HS-5 (cell line): ENCODE measurements at places on chromosomes 12 and 14.

- no peak for DNase-seq
Measured at GRCh38 chr12:11108862-11109261, 16.7 kb upstream of the TAS2R43 start.

GRCh38 chr12:90280564-90281058 lies 572.0 kb upstream of the ATP2B1 start:
- DNase-seq, result no peak

DNA sequence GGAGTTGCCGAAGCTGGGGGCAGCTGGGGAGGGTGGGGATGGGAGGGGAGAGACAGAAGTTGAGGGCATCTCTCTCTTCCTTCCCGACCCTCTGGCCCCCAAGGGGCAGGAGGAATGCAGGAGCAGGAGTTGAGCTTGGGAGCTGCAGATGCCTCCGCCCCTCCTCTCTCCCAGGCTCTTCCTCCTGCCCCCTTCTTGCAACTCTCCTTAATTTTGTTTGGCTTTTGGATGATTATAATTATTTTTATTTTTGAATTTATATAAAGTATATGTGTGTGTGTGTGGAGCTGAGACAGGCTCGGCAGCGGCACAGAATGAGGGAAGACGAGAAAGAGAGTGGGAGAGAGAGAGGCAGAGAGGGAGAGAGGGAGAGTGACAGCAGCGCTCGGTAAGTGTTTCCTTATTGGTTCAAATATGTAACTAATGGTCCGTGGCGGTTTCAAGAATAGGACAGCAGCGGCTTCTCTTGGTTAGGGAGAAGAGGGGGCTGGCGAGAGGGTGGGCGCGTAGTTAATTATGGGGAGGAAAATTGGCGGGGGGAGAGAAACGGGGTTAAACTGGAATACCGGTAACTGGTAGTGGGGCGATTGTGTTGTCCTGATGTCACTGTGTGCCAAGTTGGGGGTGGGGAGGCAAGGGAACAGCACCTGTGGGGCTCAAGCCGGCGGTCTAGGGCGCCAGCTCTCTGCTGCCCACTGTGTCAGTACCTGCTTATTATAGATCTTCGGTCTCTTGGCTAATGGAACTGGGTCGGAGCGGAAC lies 8.4 kb downstream of the HOXC8 start:
- DNase-seq, result no peak

DNA sequence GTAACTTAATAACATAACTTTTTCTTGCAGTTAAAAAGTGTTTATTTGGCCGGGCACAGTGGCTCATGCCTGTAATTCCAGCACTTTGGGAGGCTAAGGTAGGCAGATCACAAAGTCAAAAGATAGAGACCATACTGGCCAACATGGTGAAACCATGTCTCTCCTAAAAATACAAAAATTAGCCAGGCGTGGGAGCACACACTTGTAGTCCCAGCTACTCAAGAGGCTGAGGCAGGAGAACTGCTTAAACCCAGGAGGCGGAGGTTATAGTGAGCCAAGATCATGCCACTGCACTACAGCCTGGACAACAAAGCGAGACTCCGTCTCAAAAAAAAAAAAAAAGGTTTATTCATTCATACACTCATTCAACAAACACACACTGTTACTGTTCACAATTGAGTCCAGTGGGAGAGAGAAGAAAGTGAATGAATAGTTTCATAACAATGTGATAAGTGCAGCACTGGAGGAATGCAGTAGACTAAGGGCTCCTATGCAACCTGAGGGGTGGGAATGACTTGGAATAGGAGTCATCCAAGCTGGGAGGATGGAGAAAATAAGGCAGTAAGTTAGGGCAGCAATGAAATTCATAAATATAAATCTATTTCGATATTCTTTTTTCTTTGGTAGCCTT lies 19.8 kb downstream of the DAD1 start:
- no peak for DNase-seq

DNA sequence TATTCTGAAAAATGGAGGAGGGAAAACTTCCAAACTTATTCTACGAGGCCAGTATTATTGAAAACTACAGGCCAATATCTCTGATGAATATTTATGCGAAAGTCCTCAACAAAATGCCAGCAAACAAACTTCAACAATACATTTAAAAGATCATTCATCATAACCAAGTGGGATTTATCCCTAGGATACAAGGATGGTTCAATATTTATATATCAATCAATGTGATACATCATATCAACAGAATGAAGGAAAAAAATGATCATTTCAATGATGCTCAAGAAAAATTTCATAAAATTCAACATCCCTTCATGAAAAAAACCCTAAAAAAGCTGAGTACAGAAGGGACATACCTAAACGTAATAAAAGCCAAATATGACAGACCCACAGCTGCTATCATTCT lies 45.9 kb upstream of the LMNTD1 start:
- no peak for DNase-seq

- no peak for DNase-seq
Measured at GRCh38 chr12:125919856-125920470, 854.7 kb downstream of the AACS start.

- no peak for DNase-seq
Measured at GRCh38 chr12:121490401-121491281, 90.2 kb downstream of the KDM2B start.

GRCh38 chr12:107983756-107984472 lies 145.2 kb upstream of the WSCD2 start:
- DNase-seq, result peak; percentile 6

- DNase-seq, result no peak
Measured at GRCh38 chr12:9699269-9699897, 29.9 kb downstream of the CLEC2D start.

DNA sequence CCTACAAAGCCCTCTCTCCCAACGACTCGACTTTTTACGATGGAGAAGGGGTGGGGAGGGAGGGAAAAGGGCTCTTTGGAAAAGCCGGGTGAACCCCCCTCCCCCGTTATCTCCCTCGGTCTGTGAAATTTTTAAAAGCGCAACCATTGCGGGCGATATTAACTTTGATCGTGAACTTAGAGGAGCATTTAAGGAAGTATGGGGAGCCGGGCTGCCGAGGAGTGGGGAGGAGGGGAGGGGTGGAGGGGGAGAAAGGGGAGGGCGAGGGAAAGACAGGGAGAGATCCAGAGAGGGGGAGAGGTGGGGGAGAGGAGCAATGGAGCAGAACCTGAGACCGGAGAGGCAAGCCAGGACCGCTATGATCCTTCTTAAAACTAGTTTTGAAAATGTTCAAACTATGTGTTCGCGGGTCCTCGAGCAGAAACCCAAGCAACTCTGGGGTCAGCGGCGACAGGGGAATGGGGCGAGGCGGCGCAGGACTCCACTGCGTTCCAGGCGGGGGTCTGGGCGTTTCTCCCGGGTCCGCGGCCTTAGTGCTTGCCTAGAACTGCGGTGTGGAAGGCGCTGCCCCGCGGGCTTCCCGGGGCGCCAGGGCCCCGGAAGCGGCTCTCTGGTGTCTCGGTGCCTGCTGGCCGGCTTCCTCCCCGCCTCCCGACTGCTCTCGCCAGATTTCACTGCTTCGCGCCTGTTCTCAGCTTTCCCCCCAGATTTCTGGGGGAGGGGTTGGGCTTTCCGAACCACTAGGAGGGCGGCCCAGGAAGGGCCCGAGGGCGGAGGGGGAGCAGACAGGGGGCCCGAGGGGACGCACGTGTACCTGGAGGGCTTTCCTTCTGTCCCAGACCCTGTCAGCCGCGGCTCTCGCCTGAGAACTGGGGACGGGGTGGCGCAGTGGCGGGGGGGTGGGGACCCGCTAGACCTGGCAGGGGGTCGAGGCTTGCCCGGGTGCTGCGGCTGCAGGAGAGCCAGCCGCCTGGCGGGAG lies at the start of gene HOTAIR:
HOTAIR (minus strand) TSS at position 871 of the 980 bp plus-strand sequence.
- DNase-seq, result no peak

DNA sequence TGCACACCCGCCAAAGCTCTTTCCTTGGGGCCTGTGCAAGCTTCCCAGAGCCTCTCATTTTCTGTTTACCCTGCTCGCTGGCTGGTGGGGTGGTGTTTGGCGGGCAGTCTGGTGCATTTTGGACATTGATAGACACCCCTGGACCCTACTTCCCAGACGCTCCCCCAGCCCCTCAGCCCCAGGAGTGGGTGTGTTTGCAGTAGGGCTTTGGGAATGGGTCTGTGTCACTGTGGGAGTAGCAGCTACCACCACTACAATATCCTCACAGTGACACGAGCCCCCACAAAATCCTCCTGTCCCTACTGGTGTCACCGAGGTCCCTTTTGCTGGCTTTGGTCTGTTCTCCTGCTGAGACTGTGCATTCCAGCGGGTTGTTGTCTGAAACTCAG lies 371.3 kb downstream of the TMEM121 start:
- DNase-seq, result no peak

GRCh38 chr12:82213761-82214160 lies 144.4 kb downstream of the CCDC59 start:
- DNase-seq, result no peak

DNA sequence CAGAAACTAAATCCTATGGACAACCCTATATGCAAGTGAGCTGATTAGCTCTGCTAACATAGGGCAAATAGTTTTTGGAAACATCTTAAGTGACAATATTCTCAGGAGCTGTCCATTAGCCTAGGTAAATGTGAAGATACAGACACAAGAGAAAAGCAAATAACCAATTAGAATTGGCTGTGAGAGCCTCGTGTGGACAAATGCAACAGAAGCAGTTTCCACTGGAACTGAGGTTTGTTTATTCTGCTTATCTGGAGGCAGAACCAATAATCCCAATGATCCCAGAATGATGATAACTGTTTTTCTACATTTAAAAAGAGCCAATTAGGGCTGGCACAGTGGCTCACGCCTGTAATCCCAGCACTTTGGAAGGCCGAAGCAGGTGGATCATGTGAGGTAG lies 43.2 kb upstream of the YAF2 start:
- no peak for DNase-seq

DNA sequence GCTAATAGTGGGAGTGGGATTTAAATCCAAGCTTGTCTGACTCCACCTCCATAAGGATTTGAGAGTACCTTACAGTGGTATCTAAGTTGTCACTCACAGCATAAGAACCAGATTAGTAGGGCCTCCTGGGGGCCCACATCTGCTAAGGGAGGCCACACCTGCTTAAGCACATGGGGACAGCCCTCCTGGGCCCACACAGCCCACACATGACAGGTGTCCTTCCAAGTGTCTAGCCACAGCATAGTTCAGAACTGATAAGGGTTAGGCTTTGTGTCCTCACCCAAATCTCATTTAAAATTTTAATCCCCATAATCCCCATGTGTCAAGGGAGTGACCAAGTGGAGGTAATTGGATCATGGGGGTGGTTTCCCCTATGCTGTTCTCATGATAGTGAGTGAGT lies 186.0 kb upstream of the HMGA2 start:
- no peak for DNase-seq
